AG08395 (cell line): ENCODE measurements at places on chromosomes 3 and 15.

DNA sequence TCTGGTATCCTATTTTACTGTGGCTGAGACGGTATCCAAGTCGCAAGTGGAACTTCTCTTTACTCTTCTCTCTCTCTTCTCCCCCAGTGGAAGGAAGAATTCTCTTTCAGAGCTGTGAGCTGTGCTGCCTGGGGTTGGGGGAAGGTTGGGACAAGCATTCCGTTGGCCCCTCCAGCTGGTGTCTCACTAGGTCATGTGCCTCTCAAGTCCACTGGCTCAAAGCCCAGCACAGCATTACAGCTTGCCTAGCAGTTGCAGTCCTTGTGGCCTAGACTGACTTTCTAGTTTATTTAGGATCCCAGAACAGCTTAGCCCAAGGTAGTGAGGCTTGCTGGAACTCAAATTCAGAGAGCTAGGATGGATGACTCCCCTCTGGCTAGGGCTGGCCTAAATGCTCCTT is 76.1 kb upstream of the SPATA16 start:
- no peak for DNase-seq

DNA sequence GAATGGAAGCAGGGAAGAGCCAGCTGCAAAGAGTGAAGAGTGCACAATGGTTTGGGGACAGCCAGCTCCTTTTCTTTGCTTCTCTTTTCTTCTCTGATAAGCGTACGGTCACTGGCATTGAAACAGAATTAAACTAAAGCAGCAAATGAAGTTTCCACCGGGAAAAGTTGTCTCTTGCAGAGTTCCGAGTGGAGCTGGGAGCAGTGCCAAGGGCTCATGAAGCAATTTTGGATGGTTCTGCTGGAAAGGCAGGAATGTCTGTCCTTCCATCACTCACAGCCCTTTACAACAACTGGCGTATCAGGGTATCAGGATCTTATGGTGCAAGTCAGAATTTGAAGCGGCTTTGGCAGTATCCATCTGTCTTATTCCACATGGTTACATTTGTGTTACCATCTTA is 1042.9 kb downstream of the NTRK3 start:
- no peak for DNase-seq

DNA sequence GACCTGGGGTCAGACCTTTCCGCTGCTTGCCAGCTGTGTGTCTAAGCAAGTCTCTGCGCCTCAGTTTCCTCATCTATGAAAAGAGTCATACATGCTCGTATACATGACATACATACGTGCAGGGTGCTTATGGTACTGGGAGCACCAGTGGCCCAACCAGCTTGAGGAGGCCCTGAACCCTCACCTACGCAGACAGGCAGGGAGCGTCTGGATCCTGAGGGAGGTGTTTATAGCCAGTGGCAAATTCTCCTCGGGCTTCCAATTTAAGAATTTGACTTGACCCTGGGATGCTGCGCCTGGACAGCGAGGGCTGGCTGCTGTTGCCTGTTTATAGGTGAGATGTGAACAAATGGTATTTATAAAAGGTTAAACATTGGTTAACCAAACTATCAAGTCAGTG is 17.7 kb upstream of the FGD5 start:
- DNase-seq, result no peak

GRCh38 chr15:72271221-72271620 is 1.1 kb downstream of the PARP6 start:
- no peak for DNase-seq

DNA sequence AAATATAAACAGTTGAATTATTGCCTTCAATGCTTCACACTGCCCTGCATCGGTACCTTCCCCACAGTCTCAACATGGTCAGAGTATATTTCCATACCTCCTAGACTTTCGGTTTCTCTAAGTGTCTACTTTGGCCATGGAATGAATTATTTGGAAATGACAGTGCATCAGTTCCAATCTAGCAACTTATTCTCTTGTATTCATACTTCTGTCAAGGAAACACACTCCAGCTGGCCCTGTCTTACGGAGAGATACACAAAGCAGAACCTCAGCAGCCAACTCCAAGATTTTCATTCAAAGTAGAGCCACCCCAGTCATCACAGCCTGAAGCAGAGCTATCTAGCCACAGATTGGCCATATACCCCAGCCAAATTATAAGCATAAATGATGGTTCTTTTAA is 518.4 kb upstream of the UBE2E2 start:
- no peak for DNase-seq

- peak; percentile 50 for DNase-seq
Measured at GRCh38 chr3:150097588-150097890, 126.8 kb upstream of the PFN2 start.

DNA sequence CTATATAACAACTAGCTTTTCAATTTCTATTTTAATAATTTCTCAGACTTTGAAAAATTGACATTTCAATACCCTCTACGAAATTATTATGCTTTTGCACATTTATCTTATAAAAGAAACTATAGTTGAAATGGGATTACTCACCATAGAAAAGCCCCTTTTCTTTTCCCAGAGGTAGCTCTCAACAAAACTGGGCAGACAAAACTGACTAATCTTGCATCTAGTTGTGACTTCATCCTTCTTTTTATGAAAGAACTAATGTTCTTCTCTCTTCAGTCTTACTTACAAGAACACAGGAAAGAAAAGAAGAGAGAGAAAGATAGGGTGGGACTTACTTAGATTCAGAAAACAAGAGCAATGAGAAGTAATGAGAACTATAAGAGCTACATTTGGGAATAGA is 61.0 kb downstream of the GPR160 start:
- no peak for DNase-seq

DNA sequence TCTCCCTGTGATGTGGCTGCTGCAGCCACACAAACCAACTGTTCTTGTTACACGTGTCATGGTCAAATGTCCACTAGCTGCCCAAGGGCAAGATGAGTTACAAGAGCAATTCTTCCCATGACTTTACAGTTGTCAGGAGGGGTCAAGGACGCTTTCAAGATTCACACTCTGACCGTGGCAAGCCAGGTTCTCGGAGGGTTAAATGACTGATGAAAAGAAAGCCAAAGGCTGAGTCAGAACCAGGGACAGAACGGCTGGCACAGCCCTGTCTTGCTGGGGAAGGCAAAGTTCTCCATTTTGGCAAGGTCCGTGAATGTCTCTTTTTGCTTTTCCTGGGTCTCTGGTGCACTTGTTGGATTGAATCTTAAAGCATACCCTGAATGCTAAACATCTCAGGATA is 364.5 kb upstream of the ICE2 start:
- no peak for DNase-seq

GRCh38 chr3:75248974-75249373 is 415.2 kb upstream of the FRG2C start:
- DNase-seq, result no peak

DNA sequence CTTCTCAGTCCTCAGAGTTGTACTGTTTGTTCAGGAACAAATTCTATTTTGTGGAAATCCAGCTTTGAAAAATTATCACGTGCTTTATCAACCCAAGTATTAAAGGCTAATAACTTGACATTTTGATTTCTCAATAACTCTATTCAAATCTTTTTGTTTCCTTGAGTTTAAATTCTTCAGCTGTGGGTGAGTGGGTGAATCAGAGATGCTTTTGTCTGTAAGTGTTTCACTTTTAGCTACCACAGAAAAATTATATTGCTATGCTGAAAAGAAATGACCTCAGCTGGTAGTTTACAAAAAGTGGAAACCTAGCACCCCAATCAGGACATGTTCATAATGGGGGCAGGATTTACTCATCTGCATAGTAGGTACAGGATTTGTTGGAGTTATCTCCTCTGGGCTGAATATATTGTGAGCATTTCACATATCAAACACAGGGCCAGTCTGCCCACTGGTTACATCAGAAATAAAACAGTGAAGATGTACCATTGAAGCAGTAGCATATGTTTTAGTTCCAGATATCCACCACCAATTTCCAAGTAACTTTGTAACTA is 30.5 kb downstream of the MINDY4B start:
- no peak for DNase-seq

DNA sequence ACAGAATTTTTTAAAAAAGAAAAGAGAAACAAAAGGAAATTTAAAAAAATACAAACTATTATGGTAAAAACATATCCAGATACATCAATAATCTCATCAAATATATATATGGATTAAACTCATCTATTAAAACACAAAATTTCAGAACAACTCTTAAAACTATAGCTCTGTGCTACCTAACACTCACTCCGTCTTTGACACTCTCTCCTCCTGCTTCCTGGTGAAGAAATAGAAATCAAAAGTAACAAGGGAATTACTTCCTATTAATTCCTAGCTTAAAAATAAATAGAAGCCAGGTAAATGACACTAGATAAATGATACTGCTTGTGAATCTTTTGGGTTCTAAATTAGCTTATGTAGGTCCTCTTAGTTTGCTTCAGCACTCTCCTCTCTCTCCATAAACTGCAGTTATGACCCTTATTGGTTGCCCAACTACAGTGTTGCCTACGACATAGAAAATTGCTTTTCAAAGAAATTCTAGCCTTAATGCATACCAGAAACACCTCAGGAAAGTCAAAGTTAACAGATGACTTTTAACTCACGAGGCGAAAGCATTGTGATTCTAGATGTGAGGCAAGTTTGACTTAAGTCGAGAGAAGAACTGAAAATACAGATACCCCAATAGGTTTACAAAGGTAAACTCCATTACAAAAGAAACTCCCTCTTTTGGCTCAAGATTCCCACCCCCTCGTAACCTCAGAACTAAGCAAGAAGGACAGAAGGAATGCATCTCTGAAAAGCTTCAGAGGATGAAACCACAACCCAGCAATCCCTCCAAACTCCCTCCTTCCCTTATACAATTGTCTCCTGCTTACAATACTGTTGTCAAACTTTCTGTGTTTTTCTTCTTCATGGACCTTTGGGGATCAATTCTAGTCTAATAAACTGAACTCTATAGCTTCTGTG is 394.7 kb downstream of the FGF12 start:
- DNase-seq, result no peak

DNA sequence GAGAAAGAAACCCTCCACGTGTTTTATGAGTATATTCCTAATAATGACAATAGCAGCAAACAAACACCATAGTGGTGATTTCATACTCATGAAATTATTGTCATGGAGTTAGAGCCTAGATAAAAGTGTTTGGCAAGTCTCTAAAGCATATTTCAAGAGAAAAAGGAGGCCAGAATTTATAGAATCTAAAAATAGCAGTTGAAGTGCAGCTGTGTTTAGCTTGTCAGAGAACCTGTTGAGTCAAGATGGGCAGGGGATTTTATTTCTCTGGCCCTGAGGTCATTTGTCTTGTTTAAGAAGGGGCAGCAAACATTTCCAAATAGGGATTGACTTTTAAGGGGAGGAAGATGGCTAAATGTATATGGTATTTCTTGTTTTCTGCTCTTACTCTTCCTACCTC is 279.6 kb upstream of the CTDSPL start:
- no peak for DNase-seq

DNA sequence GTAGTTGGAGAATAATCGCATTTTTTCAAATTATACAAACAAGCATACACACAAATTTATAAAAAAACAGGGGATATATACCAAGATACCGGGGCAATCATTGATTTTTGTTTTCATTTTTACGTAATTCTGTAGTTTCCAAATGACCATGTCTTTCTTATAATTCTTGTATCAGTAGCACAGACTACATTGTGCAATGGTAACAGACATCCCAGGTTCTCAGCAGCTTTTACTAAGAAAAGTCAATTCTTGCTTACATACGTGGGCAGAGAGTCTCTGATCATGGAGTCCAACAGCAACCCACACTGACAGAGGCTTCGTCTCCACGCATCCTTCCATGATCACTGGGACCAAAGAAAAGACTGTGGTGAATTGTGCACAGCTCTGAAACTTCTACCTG is 441.3 kb downstream of the TBL1XR1 start:
- no peak for DNase-seq

DNA sequence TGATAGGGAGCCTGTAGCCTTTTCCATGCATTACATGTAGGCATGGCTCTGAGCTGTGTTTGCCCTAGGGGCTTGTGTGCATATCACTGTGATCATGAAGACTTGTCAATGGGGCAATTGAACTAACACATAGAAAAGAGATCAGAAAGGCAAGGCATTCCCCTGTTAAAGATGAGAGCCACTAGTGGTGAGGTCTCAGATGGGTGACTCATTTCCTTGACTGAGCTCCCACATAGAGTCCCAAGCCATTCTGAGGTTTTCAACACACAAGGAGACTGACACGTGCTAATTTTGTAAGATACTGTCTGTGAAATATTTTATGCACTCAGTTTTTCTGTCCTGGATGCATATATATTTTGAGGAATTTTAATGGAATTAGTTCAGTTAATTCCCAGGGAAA is 53.8 kb downstream of the SAMMSON start:
- DNase-seq, result no peak

- no peak for DNase-seq
Measured at GRCh38 chr15:63022663-63023062, 19.9 kb upstream of the TPM1 start.

GRCh38 chr3:77079988-77080610 is 40.2 kb downstream of the ROBO2 start:
- DNase-seq, result no peak

DNA sequence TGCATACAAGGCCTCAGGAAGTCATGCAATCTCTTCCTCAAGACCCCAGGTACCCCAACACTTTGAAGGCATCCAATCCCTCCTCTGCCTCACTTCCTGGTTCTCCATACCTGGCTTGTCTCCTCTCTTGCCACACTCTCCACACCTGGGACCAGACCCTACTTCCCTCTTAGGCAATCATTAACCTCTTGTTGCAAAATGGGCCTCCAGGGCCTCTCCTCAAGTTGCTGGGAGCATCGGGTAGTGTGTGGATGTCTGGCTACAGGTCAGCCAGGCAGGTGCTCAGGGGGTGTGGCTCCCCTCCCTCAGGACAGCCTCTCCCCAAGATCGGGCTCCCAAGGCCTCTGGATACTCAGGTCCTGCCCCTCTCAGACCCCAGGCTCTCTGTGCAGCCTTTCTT is 8.6 kb downstream of the PLA2G4E start:
- DNase-seq, result no peak

- DNase-seq, result no peak
Measured at GRCh38 chr3:17749281-17749680, 6.8 kb upstream of the TBC1D5 start.

DNA sequence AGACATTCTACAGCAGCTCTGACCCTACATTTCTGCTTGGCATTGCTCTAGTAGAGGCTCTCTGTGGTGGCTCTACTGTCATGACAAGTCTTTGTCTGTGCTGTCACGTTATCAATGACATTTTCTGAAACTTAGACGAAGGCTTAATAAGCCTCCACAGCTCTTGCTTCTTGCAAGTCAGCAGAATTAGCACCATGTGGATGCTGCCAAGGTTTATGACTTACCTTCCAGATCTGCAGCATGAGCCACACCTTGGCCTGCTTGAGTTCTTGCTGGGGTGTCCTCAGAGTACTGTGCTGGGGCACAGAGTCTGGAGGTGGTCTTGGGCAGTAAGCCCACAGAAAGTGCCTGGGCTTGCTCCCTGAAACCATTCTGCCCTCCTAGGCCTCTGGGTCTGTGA is 9.8 kb downstream of the RTP1 start:
- no peak for DNase-seq

- DNase-seq, result no peak
Measured at GRCh38 chr3:15387171-15387581, 40.2 kb downstream of the METTL6 start.

GRCh38 chr3:190533511-190534281 is 19.8 kb downstream of the IL1RAP start:
- peak; percentile 97 for DNase-seq

GRCh38 chr15:40372981-40373380 is 9.5 kb upstream of the KNSTRN start:
- no peak for DNase-seq

- no peak for DNase-seq
Measured at GRCh38 chr3:50274371-50275104, 4.3 kb upstream of the LSMEM2 start.

GRCh38 chr15:72998226-72998625 is 54.0 kb upstream of the NEO1 start:
- no peak for DNase-seq
